Nephron progenitor cell (in vitro differentiated cells): ENCODE measurements at places on chromosomes 2 and 18.
A peak's percentile ranks its signal among the peaks of the same experiment; 100 is the strongest.

DNA sequence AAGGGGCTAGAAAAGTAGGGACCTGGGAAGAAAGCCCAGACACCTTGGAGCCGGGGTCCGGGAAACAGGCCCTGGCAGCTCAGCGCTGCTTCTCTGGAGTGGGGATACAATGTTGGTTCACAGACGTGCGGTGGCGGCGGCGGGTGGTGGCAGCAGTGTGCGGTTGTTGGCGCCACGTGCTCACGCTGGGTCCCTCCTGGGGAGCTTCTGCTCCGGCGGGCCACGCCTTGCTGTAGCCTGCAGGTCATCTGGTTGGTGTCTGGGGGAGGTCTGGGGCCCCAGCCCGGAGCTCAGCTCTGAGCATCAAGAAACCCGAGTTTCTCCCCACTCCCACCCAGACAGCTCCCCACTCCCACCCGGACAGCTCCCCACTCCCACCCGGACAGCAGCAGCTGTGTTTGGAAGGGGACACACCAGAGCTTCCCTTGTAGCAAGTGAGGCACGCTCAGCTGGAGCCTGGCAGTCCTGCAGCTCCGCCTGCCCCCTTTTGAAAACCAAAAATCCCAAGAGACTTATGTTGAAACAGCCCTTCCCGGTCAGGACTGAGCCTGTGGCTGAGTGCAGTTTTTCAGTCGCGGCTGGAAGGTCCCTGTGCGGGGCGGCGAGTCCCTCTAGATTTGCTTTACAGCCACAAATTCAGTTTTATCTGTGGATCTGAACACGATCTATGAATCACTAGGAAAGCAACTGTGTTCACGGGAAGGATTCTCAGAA lies 46.9 kb downstream of the NFATC1 start:
- DNase-seq, result no peak

DNA sequence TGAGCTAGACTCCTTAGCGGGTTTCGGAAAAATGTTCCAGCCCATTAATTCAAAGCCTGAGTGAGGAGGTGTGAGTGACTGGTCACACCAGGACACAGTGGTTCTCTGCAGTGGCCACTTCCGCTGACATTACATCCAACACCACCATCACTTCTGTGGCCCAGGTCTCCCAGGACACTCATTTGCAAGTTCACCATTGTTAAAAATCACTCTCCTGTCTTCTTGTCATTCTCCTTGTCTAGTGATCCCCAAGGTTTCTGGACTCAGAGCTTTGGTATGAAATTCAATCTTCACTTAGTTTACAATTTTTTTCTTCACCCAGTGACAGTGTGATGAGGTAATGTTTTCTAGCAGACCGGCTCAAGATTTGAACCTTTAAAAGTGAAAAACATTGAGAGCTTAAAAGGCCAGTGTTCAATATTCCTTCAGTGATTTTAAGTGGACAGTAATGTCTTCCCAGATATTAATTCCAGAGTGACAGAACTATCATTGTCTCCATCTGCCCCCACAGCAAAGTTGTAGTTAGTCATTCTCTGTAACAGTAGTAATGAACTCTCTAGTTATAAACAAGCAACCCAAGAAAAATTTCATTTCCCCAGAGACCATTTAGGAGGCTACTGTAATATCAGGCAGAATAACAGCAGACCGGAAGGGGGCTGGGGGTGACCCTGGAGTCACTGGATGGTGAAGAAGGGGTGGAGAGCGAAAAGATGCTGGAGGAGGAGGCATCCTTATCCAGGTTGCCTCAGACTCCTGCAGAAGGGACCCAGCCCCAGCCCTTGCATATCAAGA lies 164.9 kb downstream of the GFPT1 start:
- no peak for DNase-seq

- peak; percentile 81 for DNase-seq
Measured at GRCh38 chr2:16665748-16666448, at the start of gene CYRIA. TSS of gene CYRIA (minus strand) at chr2:16665834. CDS start at chr2:16588119, 77,715 bp downstream.

DNA sequence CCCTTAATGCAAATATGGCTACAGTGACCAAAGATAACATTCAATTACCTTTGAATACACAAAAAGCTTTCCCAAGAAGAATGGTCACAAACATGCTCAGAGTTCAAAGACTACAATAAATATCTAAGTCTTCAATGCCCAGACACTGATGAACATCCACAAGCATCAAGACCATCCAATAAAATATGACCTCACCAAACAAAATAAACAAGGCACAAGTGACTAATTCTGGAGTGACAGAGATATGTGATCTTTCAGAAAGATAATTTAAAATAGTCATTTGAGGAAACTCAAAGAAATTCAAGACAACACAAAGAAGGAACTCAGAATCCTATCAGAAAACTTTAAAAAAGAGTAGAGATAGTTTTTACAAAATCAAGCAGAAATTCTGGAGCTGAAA lies 40.6 kb upstream of the CAPN13 start:
- no peak for DNase-seq

- DNase-seq, result no peak
Measured at GRCh38 chr2:59000796-59001195, 759.7 kb upstream of the FANCL start.

DNA sequence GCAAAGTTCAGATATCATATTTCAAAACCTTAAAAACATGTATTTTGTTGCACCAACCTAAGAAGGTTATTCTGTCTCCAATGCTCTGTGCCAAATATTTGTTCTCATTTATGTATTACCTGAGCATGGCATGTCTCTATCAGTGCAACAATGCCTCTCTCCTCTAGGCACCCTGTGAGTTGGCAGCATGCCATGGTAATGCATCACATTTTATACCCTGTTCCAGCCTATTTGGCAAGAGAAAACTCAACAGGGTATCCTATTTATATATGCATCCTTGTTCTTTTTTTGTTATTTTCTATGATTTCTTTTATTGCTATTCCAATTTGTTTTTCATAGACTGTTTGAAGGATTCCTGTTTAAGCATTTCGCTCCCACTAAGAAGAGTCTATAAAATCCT lies 126.3 kb upstream of the NRXN1 start:
- no peak for DNase-seq

DNA sequence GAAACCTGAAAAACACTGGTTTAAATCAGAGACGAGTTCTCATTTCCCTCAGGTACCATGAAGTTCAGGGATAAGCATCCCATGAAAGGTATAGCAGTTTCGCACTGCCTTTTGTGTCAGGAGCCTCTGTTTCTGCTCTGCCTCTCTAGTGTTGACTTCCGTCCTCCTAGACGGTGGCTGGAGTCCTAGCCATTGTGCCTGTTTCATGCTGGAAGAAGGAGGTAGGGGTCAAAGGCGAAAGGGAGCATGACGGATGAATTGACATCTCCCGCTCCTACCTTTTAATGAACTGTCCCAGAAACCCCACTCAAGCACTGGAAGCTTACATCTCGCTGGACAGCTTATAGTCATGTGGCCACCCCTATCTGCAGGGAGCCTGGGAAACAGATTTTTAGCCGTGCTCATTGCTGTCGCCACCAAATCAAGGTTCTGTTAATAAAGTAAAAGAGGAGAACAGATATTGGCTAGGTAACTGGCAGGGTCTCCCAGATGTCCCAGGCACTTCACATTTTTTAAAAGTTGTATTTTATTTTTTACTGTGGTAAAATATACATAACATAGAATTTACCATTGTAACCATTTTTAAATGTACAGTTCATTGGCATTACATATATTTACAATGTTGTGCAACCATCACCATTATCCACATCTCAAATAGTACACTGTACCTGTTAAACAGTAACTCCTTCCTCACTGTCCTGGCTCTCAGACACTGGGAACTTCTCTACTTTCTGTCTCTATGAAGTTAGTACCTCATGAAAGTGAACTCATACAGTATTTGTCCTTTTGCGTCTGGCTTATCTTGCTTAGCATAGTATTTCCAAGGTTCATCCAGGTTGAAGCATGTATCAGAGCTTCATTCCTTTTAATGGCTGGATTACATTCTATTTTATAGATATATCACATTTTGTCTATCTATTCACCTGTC lies 55.0 kb upstream of the CTLA4 start:
- DNase-seq, result no peak

GRCh38 chr2:100718065-100718629 lies 101.8 kb upstream of the NPAS2 start:
- no peak for DNase-seq

GRCh38 chr2:109009920-109010610 lies 21.0 kb upstream of the EDAR start:
- DNase-seq, result no peak

GRCh38 chr2:112784199-112785189 lies at the start of gene IL1A:
TSS of gene IL1A (minus strand) at chr2:112784493. CDS start at chr2:112783770, 723 bp downstream.
- DNase-seq, result no peak

DNA sequence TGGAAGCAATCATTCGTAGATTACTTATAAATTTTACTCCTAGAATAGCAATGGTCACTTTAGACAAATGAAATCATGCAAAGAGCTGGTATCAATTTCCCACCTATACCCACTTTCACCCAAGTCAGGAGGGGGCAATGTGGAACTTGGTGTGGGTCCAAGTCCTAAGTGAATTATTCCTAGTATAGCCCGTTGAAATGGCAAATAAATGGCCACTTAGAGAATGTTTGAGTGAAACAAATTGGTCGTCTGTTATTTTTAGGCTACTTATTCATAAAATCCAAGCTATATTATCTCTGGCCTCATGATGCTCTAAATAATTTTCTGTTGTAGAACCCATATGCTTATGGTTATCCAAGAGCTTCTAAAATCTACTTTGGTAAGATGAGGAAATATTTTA lies 98.1 kb downstream of the MYO3B start:
- DNase-seq, result no peak

DNA sequence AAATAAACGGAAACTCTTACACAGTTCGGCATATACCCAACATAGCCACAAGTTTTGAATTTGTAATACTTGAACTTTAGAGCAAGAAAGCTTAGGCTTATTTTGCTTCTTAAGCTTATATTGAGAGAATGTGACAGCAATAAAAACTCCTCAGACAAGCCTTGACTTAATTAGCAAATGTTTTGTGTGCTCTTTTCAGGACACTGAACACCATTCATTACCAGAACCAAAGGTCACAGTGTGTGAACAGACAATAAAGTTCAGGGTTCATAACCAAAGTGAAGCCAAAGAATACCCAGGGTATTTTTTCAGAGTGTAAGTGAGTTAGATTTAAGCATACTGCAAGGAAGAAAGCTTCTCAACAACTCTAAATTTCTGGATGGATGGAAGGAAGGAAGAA lies 605.8 kb downstream of the METTL4 start:
- no peak for DNase-seq

GRCh38 chr2:204888222-204888621 lies 342.9 kb downstream of the PARD3B start:
- DNase-seq, result no peak

GRCh38 chr2:176192351-176192750 lies 3.9 kb downstream of the HOXD1 start:
- no peak for DNase-seq

GRCh38 chr2:1766425-1766824 lies 22.1 kb upstream of the PXDN start:
- DNase-seq, result no peak

- no peak for DNase-seq
Measured at GRCh38 chr2:233829193-233830110, 24.9 kb downstream of the HJURP start.

DNA sequence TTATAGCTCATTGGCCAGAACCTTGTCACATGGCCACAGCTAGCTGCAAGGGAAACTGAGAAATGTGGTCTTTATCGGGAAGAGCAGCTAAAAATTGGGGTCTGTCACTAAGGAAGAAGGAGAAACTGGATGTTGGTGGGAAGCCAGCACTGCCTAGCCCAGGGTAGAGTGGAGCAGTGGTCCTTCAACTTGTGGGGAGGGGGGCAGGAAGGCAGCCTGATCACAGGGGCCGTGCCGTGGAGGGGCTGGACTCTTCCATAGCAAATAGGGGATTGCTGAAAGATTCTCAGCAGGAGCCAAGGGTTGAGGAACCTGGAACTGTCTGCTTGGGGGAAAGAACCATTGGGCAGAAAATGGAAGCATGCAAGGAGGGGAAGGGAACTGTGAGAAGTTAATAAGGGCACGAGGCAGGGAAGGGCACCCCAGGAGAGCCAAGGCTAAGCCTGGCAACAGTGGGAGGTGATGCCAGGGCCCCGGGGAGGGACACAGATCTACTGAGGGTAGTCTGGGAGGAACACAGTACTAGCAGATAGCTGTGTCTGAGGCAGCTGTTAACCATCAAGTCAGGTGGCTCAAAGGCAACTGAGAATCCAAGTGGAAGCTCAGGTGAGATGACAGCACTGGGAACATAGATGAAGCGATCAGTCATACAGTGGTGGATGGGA lies 5.9 kb upstream of the NEURL3 start:
- no peak for DNase-seq

- DNase-seq, result no peak
Measured at GRCh38 chr2:69356471-69356870, 30.6 kb downstream of the GFPT1 start.

DNA sequence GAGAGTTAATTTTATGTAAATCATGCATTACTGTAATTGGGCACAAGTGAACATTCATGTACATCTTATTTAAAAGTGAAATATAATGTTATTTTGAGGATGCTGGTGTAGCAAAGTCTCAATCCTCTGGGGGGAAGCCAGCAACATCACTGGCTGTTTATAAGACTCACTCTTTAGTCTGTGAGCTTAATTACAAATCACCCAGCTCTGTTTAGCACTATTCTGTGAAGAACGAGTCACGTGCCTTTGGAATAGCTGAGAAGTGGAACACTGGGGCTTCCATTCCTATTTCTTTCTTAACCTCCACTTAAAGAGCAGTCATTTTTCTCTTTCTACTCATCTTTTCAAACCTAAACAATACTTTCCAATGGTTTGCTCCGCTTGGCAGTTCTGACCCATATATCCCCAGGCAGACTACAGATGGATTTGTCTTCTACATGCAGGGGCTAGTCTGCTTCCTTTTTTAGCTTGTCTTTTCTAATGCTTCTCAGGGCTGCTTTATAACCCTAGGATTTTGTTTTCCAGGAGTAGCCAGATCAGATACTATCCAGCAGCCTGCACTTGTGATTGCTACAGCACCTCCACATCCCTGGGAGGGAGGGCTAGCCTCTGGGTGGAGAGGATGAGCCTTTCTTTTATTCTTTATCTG lies 95.3 kb upstream of the CAVIN2 start:
- DNase-seq, result no peak

DNA sequence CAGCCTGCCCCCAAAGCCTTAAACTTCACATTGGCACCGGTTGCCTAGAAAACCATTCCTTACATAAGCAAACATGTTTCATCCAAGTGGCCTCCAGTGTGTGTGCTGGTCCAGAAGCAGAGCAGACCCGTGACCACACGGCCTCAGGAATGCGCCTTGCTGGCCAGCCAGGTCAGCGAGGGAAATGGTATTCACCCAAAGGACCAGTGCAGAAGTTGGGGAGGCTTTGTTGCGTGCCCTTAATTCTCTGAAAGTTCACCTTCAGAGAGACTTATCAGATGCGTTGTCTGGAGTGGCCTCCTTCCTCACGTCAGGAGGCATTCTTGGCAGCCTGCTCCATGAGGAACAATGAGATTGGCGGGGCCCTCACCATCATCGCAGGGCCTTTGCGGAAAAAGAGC lies 25.9 kb downstream of the NRP2 start:
- no peak for DNase-seq
